ENCODE measurements at places on chromosomes 5 and 9.
A peak's percentile ranks its signal among the peaks of the same experiment; 100 is the strongest.

DNA sequence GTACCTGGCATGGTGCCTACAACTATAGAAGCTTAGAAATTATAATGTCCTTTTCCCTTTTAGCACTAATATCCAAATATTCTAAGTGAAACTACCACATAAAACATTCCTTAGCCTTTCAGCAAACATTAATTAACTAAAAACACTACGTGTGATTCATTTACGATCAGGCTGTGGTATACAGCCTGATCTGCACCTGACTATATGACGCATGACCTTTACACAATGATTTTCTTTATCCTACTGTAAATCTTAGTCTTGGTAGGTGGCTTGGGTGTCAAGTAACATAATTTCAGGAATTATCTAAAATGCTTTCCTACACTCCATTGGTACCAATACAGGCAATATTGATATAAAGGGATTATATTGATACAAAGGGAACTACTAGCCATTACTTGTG lies 686.7 kb downstream of the DTWD2 start:
- no peak for DNase-seq

DNA sequence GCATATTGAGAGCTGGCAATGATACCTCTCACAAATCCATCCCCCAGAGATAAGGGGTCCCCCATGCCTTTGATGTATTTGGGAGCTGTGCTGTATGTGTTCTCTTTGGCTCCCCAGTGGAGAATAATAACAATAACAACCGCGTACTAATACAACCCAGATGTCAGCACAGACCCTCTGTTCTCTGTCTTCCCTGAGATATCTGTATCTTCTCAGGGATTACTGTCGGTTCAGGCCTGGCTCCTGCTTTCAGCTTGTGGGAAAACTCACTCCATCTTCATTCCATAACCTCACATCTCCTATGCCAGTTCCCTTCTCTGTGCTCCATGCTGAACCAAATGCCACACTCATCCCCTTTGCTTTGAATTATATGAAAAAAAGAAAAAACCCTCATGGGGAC lies 76.2 kb downstream of the TMC1 start:
- DNase-seq: no peak

GRCh38 chr9:76557674-76558225 lies 98.8 kb downstream of the GCNT1 start:
- DNase-seq: no peak

DNA sequence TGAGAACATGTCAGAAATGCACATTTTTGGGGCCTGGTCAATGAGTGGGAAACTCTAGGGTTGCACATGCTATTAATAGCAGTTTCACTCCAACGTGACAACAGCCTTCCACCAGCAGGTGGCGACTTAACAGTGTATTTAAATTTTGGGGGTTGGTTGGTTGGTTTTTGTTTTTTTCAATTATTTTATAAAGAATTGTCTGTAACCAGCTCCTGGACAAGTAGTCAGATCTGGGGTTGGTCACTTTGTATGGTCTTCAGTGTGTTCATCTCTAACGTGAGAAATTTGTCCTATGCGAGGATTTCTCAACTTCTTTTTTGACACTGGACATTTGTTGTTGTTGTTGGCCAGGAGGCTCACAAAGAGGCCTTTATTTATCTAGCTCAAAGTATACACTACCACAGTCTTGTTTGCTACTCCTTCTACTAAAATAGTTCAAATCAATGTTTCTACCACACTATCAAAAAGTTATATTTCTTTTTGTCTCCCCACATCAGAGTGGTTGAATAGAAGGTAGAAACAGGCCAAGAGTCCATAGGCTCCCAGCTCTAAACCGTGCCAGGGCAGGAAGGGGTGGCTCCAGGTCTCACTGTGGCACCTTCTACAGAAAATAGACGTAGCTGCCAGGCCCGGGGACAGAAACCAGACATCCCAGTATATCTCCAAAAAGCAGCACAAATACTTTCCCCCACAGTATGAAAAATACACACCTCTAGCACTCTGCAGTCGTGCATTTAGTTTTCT lies 110.4 kb downstream of the TRPM6 start:
- peak; percentile 51 for DNase-seq

DNA sequence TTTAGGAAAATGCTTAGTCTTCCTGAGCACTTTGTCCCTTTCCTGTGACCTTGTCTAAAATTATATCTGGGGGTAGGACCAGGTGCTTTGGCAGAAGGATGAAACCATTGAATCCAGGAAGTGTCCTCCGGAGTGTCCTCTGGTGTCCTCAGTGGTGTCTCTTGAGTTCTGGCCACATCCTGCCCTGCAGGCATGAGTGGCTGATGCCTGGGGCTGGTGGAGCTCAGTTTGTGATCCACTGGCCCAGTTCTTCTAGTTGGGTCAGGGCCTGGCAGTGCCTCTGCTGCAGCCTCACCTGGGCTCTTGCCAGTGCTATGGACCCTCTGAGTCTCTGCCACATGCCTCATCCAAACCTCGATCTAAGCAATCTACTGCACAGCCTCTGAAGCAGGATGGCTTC lies 14.4 kb upstream of the TMED7 start:
- DNase-seq: no peak

- DNase-seq: no peak
Observed at GRCh38 chr5:74293182-74293581, 347.3 kb downstream of the ENC1 start.

- no peak for DNase-seq
Observed at GRCh38 chr9:125681086-125681622, 25.9 kb downstream of the MAPKAP1 start.

DNA sequence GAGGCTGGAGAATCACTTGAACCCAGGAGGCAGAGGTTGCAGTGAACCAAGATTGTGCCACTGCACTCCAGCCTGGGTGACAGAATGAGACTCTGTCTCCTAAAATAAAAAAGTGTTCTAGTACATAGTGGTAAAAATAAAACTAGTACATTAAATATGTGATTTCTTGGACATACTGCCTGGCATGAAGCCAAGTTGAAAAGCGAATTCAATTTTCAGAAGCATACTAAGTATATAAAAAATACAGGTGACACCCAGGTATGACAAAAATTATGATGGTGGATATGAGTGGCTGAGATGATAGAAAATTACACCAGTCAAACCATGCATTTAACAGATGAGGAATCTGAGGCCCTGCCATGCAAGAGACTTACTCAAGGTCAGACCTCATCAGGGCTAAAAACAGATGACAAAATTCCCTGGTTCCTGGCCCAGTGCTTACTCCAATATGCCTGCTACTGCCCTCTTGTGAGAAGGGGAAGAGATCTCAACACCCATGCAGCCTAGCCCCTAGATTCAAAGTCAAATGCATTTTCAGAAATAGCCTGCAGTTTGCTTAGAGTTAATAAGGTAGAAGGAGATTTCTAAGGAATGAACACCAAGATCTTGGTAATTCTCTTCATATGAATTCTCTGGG lies 46.6 kb upstream of the GNPDA1 start:
- no peak for DNase-seq

- peak; percentile 70 for DNase-seq
Observed at GRCh38 chr5:95822542-95823181, at the start of gene GLRX. Gene GLRX (minus strand): TSS chr5:95822726. CDS start chr5:95822662, 64 bp downstream.

GRCh38 chr5:145393426-145393825 lies 441.7 kb downstream of the PRELID2 start:
- DNase-seq: no peak

- no peak for DNase-seq
Observed at GRCh38 chr9:81490605-81491331, 198.6 kb downstream of the TLE1 start.

- no peak for DNase-seq
Observed at GRCh38 chr9:76756268-76756640, 8.0 kb upstream of the PCA3 start.

GRCh38 chr9:113219969-113220368 lies 1.1 kb downstream of the FKBP15 start:
- no peak for DNase-seq

Measured in CD4-positive, alpha-beta T cell (primary cell).